Ovary (tissue), 10 donors: ENCODE measurements at places on chromosomes 12 and 14. TPM values are rescaled to one million over a fixed set of nuclear protein-coding genes. Genes with fewer than 3 reads are reported as not detected.

DNA sequence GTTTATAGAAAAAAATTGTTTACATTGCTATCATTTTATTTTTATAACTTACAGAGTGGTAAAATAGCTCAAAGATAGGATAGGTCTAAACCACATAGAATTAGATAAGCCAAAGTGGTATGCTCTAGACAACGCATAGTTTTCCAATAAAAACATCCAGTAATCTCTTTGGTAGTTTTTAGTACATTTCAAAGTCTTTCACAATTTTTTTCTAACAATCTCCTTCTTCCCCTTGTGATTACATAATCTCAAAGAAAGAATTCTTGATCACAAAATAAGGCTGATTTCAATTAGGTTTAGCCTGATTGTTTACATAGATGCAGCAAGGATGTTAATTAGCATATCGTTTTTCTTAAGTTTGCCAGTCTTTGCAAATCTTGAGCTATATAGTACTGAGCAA, 460.0 kb downstream of the FUT8 start:
- H3K27ac ChIP-seq: no peak overlapping the region
- no peaks in the 10 kb centered on the region for H3K36me3 ChIP-seq
- H3K4me1 ChIP-seq: no peaks in the 10 kb centered on the region
- DNase-seq: no peak

DNA sequence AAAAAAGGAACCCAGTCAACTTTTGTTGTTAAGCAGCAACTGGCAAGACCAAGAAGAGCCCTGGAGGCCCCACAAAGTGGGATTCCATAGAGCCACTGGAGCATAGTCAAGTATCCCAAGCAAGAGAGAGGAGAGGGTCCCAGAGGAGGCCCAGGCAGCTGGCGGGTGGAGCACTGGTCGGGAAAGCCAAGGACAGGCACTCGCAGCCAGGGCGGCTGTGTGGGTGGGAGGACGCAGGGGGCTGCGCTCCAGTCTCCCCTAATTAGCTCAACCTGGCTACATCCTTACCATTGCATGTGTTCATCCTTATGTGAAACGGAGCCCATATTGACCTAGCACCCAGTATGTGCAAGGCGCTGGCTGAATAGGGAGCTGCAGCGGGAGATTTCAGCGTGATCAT, 18.3 kb upstream of the ZFP36L1 start:
- DNase-seq: peak; percentile 24
- peaks cover 44% of the 10 kb centered on the region for H3K4me1 ChIP-seq
- no peaks in the 10 kb centered on the region for H3K36me3 ChIP-seq
- no peaks in the 10 kb centered on the region for H3K27me3 ChIP-seq
- H3K4me3 ChIP-seq: no peak overlapping the region
- H3K27ac ChIP-seq: no peak overlapping the region

The KERA gene
- total RNA-seq: not detected

DNA sequence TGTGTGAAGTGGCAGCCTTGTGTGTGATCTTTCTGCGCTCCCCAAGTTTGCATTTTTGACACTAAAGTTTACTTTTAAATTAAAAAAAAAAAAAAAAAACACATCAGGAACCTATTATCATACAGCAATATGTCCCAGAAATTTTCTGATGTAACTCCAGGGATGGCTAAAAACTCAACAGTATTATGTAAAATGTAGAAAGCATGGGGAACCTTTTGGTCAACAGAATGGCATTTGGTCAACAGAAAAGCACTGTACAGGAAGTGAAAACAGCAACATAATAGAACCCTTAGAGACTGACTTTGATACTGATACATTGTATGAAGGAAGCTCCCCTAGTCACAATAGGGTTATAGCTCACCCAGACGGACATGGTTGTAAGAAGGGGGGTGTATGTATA, 224.3 kb downstream of the ITPR2 start:
- no peak overlapping the region for H3K4me3 ChIP-seq
- H3K36me3 ChIP-seq: no peaks in the 10 kb centered on the region
- DNase-seq: no peak
- no peaks in the 10 kb centered on the region for H3K27me3 ChIP-seq
- H3K4me1 ChIP-seq: no peaks in the 10 kb centered on the region
- H3K27ac ChIP-seq: no peak overlapping the region

DNA sequence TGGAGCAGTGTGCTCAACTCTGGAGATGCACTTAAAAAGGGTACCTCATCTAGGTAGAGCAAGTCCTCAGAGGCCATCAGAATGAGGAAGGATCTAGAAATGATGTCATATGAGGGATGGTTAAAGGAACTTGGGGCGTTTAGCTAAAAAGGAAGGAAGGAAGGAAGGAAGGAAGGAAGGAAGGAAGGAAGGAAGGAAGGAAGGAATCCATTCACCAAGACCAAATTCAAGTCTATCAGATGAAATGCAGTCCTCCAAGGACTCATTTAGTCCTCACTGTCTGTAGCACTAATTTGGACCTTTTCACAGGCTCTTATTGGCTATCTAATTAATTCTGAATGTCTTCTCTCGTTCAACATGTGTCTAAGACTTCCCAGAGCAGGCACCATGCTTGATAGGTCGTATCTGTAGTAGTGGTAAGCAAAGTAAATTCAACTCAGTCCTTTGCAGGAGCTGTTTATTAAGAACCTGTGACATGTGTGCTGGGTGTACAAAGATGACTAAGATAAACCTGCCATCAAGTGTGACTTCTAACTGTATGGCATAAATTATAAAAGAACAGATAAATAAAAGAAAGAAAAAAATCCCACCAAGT, 63.5 kb downstream of the LLPH start:
- no peak overlapping the region for H3K27ac ChIP-seq
- H3K4me1 ChIP-seq: peaks cover 7% of the 10 kb centered on the region
- H3K4me3 ChIP-seq: no peak overlapping the region
- no peaks in the 10 kb centered on the region for H3K27me3 ChIP-seq

DNA sequence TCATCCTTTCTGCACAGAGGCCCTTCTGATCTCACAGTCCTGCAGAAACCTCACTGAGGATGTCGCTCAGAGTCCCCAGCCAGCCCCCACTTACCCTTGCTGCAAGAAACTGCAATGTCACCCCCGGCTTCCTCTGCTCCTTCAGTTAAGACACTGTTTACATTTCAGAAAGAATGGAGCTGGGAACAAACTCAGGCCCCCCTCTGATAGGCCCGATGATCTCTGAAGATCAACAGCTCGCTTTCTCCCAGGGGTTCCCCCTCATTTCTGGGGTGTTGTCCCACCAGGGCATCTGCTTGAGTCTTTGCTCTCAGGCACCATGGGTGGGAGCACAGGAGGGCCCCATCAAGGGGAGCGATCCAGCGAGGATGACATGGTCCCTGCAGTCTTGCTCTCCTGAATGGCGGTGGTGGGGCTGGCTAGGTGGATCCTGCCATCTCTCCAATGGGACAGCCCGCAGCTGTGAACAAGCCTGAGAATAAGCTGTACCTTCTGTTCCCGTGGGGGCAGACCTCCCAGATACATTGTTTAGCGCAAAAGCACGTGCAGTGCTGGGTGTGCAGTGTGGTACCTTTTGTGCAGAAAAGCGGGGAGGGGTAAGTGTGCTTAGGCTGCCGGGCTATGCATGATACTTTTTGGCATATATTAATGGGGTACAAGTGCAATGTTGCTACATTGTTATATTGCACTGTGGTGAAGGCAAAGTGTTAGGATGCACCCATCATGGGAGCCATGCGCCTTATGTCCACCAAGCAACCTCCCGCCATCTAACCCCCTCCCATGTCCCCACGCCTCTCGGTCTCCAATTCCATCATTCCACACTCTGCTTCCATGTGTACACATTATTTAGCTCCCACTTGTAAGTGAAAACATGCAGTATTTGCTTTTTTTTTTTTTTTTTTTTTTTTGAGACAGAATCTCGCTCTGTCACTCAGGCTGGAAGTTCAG, 6.7 kb upstream of the NCOR2 start:
- no peak overlapping the region for H3K4me3 ChIP-seq
- H3K27ac ChIP-seq: peak overlapping the region; percentile 19
- H3K27me3 ChIP-seq: no peaks in the 10 kb centered on the region

The PNN gene
- 40.8 TPM for total RNA-seq

GRCh38 chr14:44803239-44803905, 158.4 kb downstream of the KLHL28 start:
- no peaks in the 10 kb centered on the region for H3K4me1 ChIP-seq
- no peak overlapping the region for H3K27ac ChIP-seq
- no peak for DNase-seq

DNA sequence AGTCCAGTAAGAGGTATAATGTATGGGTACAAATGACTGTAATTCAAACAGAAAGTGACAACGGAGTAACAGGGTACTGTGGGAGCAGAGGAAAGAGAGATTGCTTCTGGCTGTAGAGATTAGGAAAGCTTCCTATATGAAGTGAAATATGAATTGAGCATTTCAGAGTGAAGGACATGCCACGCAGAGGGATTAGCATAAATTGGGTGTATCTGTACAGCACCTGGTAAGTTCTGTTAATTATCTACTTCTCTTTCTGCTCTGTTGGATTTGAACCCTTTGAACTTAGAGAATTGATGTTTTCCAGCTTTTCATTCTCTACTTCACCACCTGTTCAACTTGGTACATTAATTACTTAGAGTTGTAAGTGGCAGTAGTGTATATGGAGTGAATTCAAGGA, 8.8 kb downstream of the STK38L start:
- no peaks in the 10 kb centered on the region for H3K27me3 ChIP-seq
- peaks cover 1% of the 10 kb centered on the region for H3K4me1 ChIP-seq
- no peak overlapping the region for H3K4me3 ChIP-seq
- no peak overlapping the region for H3K27ac ChIP-seq
- DNase-seq: no peak

The EML1 gene
- 7.9 TPM for total RNA-seq

DNA sequence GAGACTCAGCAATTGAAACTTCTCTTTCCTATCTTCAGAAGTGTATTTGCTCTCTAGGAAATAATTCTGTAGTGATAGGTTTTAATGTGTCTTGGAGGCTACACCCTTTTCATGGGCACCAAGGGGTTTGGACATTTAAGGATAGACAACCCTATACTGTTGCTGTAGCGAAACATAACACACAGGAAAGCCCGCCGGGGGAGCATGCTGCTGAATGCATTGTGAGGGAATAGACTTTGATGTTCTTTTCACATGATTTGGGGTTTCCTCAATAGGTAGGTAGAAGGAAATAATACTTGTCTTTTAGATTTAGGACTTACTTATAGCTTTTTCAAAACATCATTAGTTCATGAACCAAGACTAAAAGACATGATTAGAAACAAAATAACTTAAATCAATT, 97.0 kb downstream of the PELI2 start:
- no peaks in the 10 kb centered on the region for H3K27me3 ChIP-seq
- peaks cover 23% of the 10 kb centered on the region for H3K4me1 ChIP-seq
- no peaks in the 10 kb centered on the region for H3K36me3 ChIP-seq
- no peak overlapping the region for H3K4me3 ChIP-seq

The RASAL1 gene
- total RNA-seq: 1.3 TPM

The SAMD15 gene
- 0.79 TPM for total RNA-seq

The CD163L1 gene
- 0.63 TPM for total RNA-seq

GRCh38 chr14:58108717-58109116, 43.3 kb downstream of the ARMH4 start:
- H3K27ac ChIP-seq: no peak overlapping the region
- no peak overlapping the region for H3K4me3 ChIP-seq
- no peaks in the 10 kb centered on the region for H3K27me3 ChIP-seq
- no peaks in the 10 kb centered on the region for H3K36me3 ChIP-seq

The CHGA gene
- total RNA-seq: 1.0 TPM

GRCh38 chr12:105204916-105205315, 31.1 kb downstream of the APPL2 start:
- H3K4me3 ChIP-seq: no peak overlapping the region
- H3K27ac ChIP-seq: no peak overlapping the region
- H3K36me3 ChIP-seq: no peaks in the 10 kb centered on the region
- DNase-seq: no peak

DNA sequence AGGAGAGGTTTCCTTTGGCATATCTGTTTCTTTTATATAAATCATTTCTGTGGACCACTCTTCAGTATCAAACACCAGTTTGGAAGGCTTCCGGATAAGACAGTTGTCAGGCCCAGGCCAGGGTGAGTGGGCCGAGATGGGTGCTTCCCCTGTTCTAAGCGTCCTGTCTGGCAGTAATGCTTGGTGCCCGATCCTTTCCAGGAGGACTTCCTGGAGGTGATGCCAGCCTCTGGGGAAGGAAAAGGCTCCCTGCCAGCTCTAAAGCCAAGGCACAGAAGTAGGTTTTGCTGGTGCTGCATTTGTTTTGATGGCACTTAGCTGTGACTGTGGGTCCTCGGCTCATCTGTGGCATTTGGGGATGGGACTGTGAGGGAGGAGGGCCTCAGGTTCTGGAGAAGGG, 124.4 kb upstream of the RTL1 start:
- no peaks in the 10 kb centered on the region for H3K4me1 ChIP-seq
- no peak overlapping the region for H3K4me3 ChIP-seq
- H3K27ac ChIP-seq: no peak overlapping the region
- H3K36me3 ChIP-seq: no peaks in the 10 kb centered on the region
- DNase-seq: no peak

DNA sequence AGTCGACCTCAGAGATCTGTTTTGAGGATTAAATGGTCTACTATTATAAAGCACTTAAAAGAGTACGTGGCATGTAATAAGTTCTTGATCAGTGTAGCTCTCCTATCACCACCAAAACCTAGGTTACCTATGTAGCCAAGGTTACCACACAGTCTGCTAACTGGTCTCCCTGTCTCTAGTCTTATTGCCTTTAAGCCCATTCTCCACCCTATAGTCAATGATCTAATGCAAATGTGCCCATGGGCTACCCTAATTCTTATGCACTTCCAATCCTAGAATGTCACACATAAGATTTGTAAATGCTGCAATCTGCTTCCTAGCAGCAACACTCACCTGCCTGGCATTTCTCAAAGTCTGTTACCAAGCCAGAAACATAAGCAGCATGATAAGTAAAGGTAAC, 44.9 kb downstream of the C2CD5 start:
- H3K27me3 ChIP-seq: no peaks in the 10 kb centered on the region
- DNase-seq: no peak
- H3K4me1 ChIP-seq: no peaks in the 10 kb centered on the region
- no peak overlapping the region for H3K4me3 ChIP-seq
- no peak overlapping the region for H3K27ac ChIP-seq

The SLC6A15 gene
- 0.37 TPM for total RNA-seq
